Smooth muscle cell of the umbilical artery (primary cell): ENCODE measurements at places on chromosomes 3 and 15. TPM values are rescaled to one million over a fixed set of nuclear protein-coding genes. Genes with fewer than 3 reads are reported as not detected.

Gene FOXB1
- total RNA-seq: not detected in 2 replicates

Gene IGSF11
- 0.14 TPM in 1 of 2 replicates, not detected in the other for total RNA-seq

Gene PPARG
- 1.2 and 5.5 TPM in 2 replicates for total RNA-seq

Gene ALPK3
- 0.89 and 9.8 TPM in 2 replicates for total RNA-seq

Gene ZNF80
- not detected in 2 replicates for total RNA-seq

Gene DCBLD2
- total RNA-seq: 216 and 1,178 TPM in 2 replicates

Gene OIP5
- 0.59 and 2.1 TPM in 2 replicates for total RNA-seq

Gene VEPH1
- 67.7 and 93.5 TPM in 2 replicates for total RNA-seq

Gene KLHL6
- under 0.01 TPM in 2 replicates for total RNA-seq

Gene TLR9
- total RNA-seq: under 0.01 TPM in 1 of 2 replicates, not detected in the other

Gene TUSC7
- total RNA-seq: not detected in 2 replicates

Gene FBXW12
- not detected in 2 replicates for total RNA-seq

Gene EFCAB12
- total RNA-seq: 0.05 TPM in 1 of 2 replicates, not detected in the other

Gene SLC2A2
- total RNA-seq: not detected in 2 replicates

Gene TEX55
- total RNA-seq: not detected in 2 replicates

Gene GOLGA8J
- total RNA-seq: not detected in 2 replicates

Gene SPTSSB
- total RNA-seq: not detected in 2 replicates

Gene POC1A
- total RNA-seq: 1.5 and 5.7 TPM in 2 replicates

Gene LEKR1
- total RNA-seq: 0.14 and 0.59 TPM in 2 replicates

Gene NME9
- not detected in 2 replicates for total RNA-seq

Gene CFAP100
- total RNA-seq: not detected in 2 replicates

Gene LRRC31
- not detected in 2 replicates for total RNA-seq

Gene CFAP92
- total RNA-seq: under 0.01 and 0.05 TPM in 2 replicates

Gene AGBL1
- not detected in 2 replicates for total RNA-seq

Gene MAP2K5
- 7.6 and 7.7 TPM in 2 replicates for total RNA-seq

Gene REC114
- total RNA-seq: not detected in 2 replicates

Gene HRG
- not detected in 2 replicates for total RNA-seq

Gene SHC4
- 2.6 and 3.0 TPM in 2 replicates for total RNA-seq

Gene IQCH
- total RNA-seq: 4.2 and 4.7 TPM in 2 replicates

Gene OR5K4
- not detected in 2 replicates for total RNA-seq

Gene GOLGA8M
- not detected in 2 replicates for total RNA-seq

Gene WDR5B
- total RNA-seq: 5.9 and 6.5 TPM in 2 replicates

Gene TMEM212
- not detected in 2 replicates for total RNA-seq

Gene NRROS
- total RNA-seq: 0.30 and 1.2 TPM in 2 replicates

Gene LIPH
- total RNA-seq: not detected in 2 replicates

Gene GATA2
- 1.5 and 2.1 TPM in 2 replicates for total RNA-seq

Gene THPO
- not detected in 2 replicates for total RNA-seq

Gene NAALADL2
- 13.1 and 17.8 TPM in 2 replicates for total RNA-seq
